ENCODE measurements at places on chromosomes 11 and 22. TPM values are rescaled to one million over a fixed set of nuclear protein-coding genes. Genes with fewer than 3 reads are reported as not detected.

BBS1 gene
- total RNA-seq, result 40.5 TPM

DNA sequence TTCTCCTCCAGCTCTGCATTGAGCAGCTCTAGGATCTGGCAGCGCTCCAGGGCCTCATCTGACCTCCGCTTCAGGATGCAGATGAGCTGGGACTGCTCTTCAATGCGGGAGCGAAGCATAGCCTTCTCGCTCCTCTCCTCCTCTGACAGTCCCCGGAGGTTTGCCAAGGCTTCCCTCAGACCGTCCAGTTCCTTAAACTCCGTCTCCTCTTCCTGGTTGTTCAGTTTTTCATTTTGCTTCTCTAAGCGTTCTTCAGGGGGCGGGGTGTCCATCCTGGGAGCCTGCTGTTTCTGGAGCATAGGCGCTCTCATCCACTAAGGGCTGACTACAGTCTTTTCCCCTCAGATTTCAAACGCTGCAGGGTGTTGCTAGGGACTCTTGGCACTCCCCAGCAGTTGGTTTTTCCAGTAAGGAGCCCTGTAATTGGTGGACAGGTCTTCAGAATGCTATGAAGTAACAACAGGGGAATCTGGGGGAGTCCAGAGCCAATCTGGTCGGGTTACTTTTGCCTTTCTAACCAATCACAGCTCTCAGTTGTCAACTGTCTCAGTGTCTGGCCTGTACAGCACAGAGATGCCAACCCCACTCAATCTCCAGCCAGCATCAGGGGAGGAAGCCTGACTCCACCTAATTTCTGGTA lies at the start of gene CCDC89:
TSS of gene CCDC89 (minus strand) at position 376 of the 640 bp plus-strand sequence. CDS start at position 311, 65 bp downstream.
- peak; percentile 79 for DNase-seq
- peak within 1 kb of the TSS; percentile 36 for H3K4me3 ChIP-seq
- H3K27me3 ChIP-seq, result peaks cover 11% of the 10 kb centered on the region
- H3K36me3 ChIP-seq, result no peaks in the 10 kb centered on the region
- no peak within 1 kb of the TSS for H3K27ac ChIP-seq
- no peaks in the 10 kb centered on the region for H3K4me1 ChIP-seq

GRCh38 chr11:19832086-19832750 lies 119.6 kb downstream of the NAV2 start:
- no peak overlapping the region for H3K4me3 ChIP-seq
- H3K27ac ChIP-seq, result no peak overlapping the region
- no peaks in the 10 kb centered on the region for H3K27me3 ChIP-seq
- no peaks in the 10 kb centered on the region for H3K4me1 ChIP-seq
- H3K36me3 ChIP-seq, result no peaks in the 10 kb centered on the region
- DNase-seq, result no peak

DNA sequence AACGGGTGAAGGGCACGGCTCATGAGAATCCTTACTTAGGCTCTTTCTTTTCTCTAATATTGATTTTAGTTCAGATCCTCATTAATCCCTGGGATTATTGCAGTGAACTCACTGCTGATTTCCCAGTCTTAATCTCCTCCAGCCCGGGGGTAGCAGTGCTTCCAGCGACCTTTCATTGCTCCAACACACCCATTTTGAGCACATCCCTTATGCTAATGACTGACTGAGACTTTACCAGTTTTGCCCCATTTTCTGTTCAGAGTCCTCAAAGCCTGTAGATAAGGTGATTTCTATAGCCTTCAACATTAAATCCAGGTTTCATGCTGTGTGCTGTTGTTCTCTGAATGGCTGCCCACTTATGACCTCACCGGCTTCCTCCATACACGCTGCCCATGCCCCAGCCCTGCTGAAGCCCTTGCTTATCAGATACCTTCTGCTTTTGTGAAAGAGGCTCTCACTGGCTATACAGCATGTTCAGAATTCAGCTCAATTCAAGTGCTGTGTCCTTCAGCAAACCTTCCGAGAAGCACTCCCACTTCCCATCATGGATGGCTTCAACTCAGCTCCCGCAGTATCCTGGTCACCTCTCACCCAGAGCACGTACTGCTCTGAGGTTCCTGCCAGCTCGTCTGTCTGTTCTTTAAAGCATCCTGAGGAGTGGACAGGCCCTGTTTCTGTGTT lies 49.0 kb downstream of the PPFIA1 start:
- no peaks in the 10 kb centered on the region for H3K4me1 ChIP-seq
- no peaks in the 10 kb centered on the region for H3K27me3 ChIP-seq
- no peak overlapping the region for H3K27ac ChIP-seq
- no peak for DNase-seq
- H3K4me3 ChIP-seq, result no peak overlapping the region

All from A673 (cell line).